ENCODE measurements at places on chromosomes 7 and 10. TPM values are rescaled to one million over a fixed set of nuclear protein-coding genes. Genes with fewer than 3 reads are reported as not detected.

C10orf53 gene
- not detected for total RNA-seq

FAM25A gene
- total RNA-seq: not detected

RNLS gene
- total RNA-seq: 11.3 TPM

ATG9B gene
- under 0.01 TPM for total RNA-seq

TEX47 gene
- not detected for total RNA-seq

AKR1D1 gene
- total RNA-seq: not detected

SLC26A4 gene
- 0.50 TPM for total RNA-seq

MUC3A gene
- total RNA-seq: not detected

FEZF1 gene
- not detected for total RNA-seq

ZNF853 gene
- total RNA-seq: 0.66 TPM

SLC18A2 gene
- total RNA-seq: not detected

ATOH7 gene
- not detected for total RNA-seq

CAV2 gene
- 60.1 TPM for total RNA-seq

PWWP2B gene
- total RNA-seq: 14.1 TPM

ZNF488 gene
- not detected for total RNA-seq

LZTS2 gene
- total RNA-seq: 129 TPM

KIAA1549 gene
- 0.77 TPM for total RNA-seq

TMEM176B gene
- total RNA-seq: 95.3 TPM

PAX4 gene
- not detected for total RNA-seq

Measured in fibroblast of lung (primary cell).